ENCODE measurements at places on chromosomes 16 and 17.

DNA sequence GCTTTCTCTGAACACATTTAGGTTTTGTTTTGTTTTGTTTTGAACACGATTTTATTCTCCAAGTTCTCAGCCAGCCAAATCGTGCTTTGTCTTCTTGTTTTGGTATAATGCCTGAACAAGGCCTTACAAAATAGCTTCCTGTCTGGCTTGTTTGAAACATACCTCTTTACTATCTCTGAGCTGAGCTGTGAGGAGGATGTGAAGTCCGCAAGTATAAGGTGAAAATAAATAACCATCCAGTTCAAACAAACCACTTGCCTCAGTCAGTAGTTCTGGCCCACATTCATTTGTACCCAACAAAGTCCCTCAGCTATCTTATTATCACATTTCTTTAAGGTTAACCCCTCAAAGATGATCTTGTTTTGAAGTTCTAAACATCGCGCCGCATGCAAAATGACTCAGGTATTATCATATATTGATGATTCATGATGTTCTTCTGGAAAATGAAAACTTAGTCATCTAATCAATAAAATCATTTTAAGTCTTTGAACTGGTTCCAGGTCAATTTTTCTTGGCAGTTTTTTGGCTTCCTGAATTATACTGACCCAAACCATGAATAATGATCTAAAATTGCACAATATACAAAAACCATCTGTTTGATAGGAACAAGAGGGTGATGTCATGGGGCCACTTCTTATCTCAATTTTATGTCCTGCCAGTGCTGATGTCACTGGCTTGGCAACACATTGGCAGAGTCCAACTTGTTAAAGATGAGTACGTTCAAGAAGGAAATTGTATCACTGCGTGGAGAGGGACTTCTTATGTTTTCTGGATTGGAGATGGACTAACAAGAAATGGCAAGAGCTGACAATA is 694.3 kb downstream of the KCNJ2 start:
- DNase-seq, result no peak

DNA sequence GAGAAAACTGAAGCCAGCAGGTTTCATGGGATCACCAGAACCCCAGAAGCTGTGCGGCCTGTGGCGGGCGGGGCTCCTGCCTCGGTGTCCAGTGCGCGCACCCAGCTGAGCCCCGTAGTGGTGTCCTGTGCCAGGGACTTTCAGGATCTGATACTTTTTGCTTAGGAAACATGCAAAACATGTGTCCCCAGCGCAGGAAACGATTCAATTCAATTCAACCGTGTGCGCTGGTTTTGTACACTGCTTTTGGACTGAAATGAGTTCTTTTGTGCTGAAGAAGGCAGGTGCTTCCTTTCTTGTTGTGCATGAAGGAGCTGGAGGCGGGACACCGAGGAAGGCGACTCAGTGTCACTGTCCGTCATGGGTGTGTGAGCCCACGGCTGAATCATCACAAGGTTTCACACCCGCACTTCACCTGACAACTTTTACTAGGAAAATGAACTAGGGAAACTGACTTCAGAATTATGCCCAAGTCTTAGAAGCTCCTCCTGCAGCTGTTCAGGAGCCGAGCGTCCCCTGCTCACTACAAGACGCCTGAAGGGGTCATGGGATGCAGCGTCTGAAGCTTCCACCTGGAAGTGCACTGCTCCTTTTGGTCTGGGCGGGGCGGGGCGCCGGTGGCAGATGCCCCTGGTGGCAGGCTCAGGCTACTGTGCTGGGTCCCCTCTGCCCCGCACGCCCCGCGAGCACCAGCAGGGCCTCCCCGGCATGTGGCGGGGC is 31.4 kb upstream of the ZNF750 start:
- no peak for DNase-seq

- DNase-seq, result no peak
Observed at GRCh38 chr17:29138184-29138955, 41.8 kb downstream of the MYO18A start.

DNA sequence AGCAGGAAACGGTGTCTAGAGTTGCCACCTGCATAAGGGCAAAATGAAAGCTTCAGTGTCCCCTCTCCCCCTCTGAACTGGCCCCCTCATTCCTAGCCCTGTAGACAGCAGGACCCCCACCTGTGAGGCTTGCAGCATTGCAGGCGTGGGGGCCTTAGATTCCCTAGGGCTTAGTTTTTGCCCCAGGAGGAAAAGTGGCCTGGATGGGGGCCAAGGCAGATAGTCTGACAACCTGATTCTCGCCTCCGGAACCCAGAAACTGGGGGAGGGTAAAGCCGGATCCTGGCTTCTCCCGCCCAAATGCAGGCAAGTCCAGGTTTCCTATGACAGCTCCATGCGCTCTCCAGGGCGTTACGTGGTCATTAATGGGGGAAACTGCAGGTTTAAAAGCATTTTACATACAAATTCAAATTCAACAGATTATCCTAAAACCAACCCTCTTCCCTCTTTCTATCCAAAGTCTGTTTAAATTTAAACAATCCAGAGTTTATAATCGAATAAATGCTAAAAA is 678 bp upstream of the HOXB6 start:
- no peak for DNase-seq
